Hindlimb muscle (tissue), 1 donor: ENCODE measurements at places on chromosomes 2 and 18.

- no peak for DNase-seq
Observed at GRCh38 chr18:45403341-45404049, 211.8 kb upstream of the SLC14A2 start.

DNA sequence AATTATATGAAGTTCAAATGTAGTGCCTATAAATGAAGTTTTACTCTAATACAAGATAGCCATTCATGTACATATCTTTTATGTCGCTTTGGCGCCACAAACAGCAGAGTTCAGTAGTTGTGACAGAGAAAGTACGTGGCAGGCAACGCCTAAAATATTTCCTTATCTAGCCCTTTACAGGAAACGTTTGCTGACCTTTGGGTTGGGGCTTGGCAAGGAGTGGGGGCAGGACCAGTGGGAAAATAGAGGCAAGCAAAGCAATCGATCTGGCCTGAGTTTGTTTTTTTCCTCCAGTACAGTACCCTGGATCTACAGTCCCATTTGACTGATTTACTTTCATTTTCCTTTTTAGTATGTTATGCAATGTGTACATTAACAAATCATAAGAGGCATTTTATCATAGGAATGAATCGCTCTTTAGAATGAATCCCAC is 13.1 kb downstream of the CCDC68 start:
- DNase-seq = peak; percentile 10

DNA sequence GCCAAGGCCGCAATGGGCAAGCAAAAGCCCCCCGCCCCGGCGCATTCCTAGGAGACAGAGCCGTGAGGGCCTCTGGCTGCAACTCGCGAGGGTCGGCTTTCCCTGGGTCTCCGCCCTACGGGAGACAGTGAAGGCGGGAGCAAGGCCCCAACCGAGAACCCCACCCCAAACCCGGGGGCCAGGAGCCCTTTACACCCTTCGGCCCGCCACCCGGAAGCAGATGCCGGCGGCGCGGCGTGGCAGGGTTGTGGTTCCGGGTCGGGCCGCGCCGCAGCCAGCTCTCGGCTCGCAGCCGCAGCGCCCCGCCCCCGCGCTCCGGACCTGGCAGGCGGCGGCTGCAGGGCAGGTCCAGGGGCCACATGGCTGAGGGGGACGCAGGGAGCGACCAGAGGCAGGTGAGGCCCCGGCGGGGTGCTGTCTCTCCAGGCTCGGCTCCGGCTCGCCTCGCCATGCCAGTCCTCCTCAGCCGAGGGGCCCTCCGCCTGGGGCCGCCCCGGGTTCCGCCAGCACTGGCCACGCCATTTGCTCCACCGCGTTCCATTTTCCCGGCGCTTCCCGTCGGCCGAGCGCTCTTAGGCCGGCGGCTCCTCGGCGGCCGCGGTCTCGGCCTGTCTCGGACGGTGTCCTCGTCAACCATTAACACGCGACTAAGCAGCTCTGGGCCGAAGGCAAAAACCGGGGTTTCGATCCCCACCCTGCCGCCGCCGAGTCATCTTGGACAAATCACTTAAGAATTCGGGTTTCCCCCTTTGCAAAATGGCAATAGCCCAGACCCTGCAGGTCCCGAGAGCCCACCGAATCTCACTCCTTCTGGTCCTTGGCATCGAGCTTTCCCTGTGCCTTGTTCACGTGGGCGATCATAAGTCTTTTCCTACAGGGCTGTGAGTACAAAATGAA is at the start of gene IMPACT:
TSS of gene IMPACT (plus strand) at position 273 of the 897 bp plus-strand sequence. CDS start at position 360, 87 bp downstream.
- DNase-seq = peak; percentile 83

DNA sequence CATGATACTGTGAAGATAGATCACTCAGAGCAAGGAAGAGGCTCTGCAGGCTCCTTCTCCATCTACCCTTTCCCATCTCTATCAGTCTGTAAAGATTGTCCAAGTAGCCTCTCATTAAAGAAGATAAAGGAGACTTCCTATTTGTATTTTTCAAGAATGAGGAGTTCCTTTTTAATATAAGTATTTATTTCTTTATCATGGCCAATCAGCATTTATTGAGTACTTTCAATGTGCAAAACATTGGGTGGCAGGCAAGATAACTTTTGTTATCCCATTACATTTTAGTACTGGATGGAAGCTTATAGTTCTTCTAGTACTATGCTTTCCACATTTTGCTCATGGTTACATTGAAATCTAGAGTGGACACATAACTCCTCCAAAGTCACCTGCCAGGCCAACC is 3.6 kb upstream of the PDE11A start:
- no peak for DNase-seq

GRCh38 chr2:20584399-20585358 is 66.2 kb downstream of the HS1BP3 start:
- DNase-seq = no peak

GRCh38 chr2:18487106-18487913 is 73.1 kb downstream of the RDH14 start:
- DNase-seq = no peak

DNA sequence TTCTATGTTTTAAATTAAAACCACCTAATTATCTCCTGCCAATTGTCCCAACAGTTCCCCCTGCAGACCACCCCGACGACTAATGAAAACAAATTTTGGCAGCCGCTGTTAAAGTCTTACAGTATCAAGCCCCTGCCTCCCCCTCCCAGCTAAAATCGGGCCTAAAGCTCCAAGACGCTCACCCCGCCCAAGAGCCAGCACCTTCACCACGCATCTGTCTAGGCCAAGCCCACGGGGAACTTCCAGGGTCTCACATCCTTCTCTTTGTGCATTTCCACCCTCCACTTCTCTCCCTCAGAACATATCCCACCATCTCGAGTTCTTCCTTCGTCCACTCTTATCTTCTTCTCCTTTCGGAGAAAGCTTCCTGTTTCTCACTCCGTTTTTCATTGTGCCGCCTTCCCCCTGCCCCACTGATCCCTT is 445 bp downstream of the PRPF40A start:
- DNase-seq = no peak

DNA sequence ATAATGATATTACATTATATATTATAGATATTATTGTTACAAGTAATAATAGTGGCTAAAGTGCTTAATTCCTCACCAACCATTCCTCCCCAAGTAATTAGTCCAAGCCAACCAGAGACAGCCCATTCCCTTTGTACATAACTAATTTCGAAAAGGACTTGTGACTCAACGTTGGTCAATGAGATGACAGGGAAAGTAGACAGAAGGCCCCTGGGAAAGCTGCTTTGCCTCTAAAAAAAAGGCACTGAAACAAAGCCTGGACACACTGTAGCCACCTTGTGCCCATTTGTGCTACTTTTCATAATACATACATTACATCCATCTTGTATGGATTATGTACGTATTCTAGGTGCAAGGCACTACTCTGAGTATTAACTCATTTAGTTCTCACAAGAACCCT is 28.8 kb downstream of the COLEC12 start:
- DNase-seq = no peak

- DNase-seq = no peak
Observed at GRCh38 chr2:30139131-30139870, 7.5 kb upstream of the YPEL5 start.

DNA sequence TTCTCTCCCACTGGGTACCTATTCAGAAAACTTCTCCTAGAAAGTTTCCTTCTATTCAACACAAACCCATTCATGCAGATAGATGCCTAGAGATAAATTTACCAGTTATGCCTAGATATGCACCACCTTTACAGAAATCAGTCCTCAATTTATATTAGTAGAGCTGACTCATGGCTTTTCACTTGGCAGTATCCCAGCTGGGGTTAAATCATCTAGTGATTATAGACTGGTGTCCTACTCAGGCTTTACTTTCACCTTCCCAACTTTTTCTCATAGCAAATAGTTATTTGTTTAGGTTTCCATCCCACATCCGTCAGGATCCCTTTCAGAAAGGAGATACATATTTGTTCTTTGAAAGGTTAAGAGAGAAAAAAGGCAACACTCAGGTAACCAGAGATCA is 124.5 kb downstream of the AQP4 start:
- no peak for DNase-seq

DNA sequence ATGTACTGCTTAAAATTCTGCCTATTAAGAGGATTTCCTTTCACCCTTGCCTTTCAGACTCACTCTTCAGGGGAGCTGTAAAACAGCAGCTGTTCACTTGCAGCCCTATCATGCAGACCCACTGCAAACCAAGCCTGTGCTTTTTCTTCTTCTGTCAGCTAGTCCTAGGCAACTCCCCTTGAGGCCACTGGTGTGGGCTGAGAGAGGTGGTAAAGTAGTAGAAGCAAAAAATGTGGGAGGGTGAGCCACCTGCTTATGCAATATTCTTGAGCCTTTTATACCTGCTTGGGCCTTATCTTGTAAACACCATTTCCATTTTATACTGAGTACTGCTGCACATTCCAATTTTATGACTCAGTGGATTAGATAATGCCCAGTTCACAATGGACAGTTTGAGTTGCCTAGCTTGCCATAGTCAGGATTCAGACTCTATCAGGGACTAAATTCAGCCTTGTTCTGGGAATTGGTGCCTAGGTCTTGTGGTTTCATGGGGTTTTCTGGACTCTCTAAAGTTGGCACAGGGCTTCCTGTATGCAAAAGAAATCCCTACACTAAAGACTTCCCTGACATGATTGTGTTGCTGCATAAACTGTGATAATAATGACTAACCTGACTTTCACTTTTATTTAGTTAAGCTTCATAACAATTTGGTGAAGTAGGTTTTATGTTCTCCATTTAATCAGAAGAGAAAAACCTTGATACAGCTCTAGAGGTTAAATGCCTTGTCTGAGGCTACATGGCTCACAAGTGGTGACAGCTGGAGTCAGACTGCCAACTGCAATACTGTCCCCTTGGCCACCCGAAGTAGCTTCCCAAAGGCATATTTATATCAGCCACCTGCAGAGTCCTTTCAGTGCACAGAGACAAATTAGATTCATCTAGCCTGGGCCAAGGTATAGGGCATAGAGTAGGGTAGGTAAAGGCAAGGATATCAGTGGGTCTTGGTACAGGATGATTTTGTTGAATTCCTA is 47.4 kb upstream of the KDM3A start:
- no peak for DNase-seq

DNA sequence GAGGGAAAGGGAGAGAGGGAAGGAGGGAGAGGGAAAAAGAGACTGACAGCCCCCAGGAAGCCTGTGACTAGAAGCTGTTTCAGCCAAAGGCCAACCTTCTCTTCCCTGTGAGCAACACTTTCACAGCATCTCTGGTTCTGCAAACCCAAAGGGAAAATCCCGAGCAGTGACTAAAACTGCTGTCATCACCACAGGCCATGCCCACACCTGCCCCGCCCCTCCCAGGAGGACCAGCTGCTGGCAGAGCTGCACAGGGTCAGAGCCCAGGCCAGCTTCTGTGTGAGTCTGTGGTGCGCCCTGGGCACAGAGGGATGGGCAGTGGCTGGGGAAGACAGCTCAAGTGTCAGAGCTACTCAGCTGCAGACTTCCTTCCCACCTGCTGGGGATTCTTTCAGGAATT is 64.9 kb upstream of the OTOS start:
- DNase-seq = no peak

DNA sequence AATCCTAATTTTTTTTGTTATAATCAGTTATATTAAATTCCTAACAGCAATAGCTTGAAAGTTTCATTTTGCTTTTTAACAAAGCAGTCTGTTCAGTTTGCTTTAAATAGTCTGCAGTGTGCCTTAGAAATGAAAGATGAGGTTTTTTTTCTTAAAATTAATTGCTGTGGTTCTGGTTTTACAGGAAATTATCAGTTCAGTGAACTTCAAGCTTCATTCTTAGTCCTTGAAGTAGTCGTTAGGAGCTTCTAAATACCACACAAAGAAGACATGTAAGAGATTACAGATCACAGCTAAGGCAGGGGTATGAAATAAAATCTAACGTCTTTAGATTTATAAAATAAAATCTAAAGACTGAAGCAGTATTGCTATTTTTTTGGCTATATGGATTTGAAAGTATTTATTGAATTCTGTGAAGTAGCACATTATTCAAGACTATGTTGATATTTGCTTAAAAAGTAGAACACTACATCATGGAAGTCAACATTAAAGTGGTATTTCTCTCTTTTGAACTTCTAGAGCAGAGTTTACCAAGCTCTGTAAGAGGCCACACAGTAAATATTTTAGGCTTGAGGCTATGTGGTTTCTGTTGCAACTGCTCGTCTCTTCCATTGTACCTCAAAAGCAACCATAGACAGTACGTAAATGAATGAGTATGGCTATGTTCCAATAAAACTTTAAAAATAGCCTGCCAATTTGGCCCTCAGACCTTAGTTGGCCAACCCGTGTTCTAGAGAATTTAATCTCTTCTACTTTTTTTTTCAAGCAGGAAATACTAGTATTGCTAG is 81.5 kb upstream of the STON1 start:
- DNase-seq = peak; percentile 19

GRCh38 chr2:117832905-117833613 is 18.6 kb downstream of the DDX18 start:
- peak; percentile 15 for DNase-seq

DNA sequence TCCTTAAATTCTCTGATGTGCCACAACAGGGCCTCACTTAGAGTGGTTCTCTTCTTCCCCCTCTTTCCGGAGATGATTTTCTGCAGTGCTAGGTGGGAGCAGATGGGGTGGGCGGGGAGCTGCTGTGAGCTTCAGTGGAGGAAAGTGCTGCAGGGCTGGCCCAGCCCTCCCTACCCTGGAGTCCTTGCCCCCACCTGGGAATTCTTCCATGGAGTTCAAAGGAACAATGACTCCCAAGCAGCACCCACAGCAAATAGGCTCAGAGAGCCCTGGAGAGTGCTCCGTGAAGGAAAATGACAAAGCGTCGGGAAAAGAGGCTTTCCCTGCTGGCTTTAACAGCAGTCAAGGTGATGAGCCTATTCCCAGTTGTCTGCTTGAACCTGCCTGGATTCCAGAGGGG is 28.8 kb downstream of the LOXHD1 start:
- DNase-seq = no peak

- no peak for DNase-seq
Observed at GRCh38 chr18:46055838-46056230, 16.2 kb downstream of the PSTPIP2 start.

- no peak for DNase-seq
Observed at GRCh38 chr2:45627911-45628310, 16.8 kb upstream of the SRBD1 start.

- DNase-seq = no peak
Observed at GRCh38 chr2:147689220-147689909, 155.5 kb upstream of the ACVR2A start.

GRCh38 chr2:173964565-173965371 is 405 bp downstream of the SP3 start:
- peak; percentile 90 for DNase-seq
